ENCODE measurements at places on chromosomes 1 and 21. TPM values are rescaled to one million over a fixed set of nuclear protein-coding genes. Genes with fewer than 3 reads are reported as not detected.

DNA sequence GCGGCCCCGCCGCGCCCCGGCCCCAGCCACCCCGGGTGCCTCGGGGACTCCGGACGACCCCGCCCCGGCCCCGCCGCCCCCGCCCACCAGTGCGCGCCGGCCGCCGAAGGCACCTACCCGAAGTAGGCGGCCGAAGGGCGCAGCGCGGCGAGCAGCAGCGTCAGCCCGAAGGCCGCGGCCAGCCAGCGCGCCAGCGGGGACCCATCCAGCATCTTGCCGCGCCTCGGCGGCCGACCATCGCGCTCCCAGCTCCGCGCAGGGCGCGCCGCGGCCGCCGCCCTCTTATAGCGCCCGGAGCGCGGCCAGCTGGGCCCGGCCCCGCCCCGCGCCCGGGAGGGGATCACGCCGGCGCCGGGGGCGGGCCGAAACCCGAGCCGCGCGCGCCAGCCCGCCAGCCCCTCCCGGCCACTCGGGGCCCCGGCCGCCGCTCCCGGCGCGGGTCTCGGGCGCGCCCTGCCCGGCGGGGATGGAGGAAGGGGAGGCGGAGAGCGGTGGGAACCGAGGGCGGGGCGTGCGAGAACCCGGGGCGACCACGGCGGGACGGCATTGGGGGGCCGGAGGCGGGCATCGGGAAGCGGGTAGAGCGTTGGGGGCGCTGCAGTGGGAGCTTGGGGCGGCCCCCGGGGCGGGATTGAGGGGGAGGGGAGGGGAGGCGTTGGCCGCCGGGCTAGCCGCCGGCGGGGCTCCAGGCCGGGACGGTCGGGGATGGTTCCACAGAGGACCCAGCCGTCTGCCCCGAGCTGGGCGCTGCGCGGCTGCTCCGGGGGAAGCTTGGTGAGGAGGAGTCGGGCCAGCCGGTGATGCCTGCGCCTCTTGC, at the start of gene WNT9A:
WNT9A (minus strand) TSS at position 257 of the 817 bp plus-strand sequence; CDS start at position 212, 45 bp downstream.
- DNase-seq, result no peak

GRCh38 chr1:37083603-37084002, 49.3 kb upstream of the GRIK3 start:
- DNase-seq, result no peak

WNT4 gene
- total RNA-seq, result 3.1 TPM

- DNase-seq, result no peak
Measured at GRCh38 chr21:35624901-35625300, 435.4 kb downstream of the SETD4 start.

DNA sequence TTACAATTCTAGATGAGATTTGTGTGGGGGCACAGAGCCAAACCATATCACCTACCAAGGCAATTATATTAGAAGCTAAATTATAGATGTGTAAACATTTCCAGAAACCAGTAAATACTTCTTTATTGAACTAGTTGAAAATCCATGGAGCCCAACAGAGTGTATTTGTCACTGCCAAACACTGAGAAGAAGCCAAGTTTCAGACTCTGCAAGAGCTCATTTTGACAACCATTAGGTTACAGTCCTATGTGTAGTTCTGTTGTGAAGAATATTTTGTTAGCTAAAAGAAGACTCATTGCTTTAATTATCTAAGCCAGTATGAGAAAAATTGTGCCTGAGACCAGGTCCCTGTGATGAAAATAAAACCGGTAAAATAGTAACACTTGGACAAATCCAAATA, 358.9 kb upstream of the SGIP1 start:
- no peak for DNase-seq

GRCh38 chr1:33715195-33715811, 148.6 kb upstream of the HMGB4 start:
- no peak for DNase-seq

- no peak for DNase-seq
Measured at GRCh38 chr1:198741744-198742143, 102.9 kb downstream of the PTPRC start.

RNU1-2 gene
- total RNA-seq, result 3,977 TPM

DNA sequence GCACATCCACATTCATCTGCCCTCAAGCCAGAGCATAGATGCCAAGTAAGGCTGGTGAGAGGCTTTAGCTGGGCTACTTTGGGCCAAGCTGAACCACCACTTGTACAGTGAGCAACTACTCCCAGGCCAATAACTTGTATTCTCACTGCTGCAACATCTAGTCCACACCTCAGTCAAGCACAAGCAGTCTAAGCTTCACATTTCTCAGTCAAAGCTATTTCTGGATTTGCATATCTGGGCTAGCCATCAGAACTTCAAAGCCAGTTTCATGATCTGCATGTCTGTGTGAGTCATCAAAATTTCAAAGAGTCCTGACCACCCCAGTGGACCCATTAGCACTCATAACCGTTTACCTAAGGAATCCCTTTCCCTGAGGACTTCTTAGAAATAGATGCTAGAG, 77.7 kb upstream of the DIRAS3 start:
- DNase-seq, result no peak

- DNase-seq, result no peak
Measured at GRCh38 chr1:211896958-211897357, 66.4 kb upstream of the LPGAT1 start.

- DNase-seq, result no peak
Measured at GRCh38 chr1:245179706-245180105, 24.9 kb downstream of the KIF26B start.

PCP4L1 gene
- total RNA-seq, result 2.6 TPM

FAAP20 gene
- total RNA-seq, result 32.6 TPM

AZIN2 gene
- total RNA-seq, result 22.7 TPM

DNA sequence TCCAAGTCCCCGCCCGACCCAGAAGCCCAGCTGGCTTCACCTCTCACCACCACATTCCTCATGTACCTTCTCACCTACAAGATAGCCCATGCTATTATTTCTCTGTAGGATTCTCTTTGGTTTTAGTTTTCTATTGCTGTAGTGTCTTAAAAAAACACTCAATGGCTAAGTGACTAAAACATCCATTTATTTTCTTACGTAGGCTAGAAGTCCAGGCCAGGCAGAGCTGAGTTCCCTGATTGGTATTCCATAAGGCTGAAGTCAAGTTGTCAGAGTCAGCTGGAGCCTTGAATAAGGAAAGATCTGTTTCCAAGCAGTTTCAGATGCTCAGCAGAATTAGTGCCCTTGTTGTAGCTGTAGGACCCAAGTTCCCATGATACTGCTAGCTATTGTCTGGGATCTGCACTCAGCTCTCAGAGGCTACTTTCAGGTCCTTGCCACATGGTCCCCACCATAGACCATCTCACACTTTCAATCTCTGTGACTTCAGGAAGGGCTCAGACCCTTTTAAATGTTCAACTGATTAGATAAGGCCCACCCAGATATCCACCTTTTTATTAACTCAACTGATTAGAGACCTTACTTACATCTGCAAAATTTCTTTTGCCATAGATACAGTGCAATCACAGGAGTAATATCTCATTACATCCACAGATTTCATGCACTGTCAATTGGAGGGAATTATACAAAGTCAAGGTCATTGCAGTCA, 371.0 kb downstream of the TGFB2 start:
- DNase-seq, result no peak

DNA sequence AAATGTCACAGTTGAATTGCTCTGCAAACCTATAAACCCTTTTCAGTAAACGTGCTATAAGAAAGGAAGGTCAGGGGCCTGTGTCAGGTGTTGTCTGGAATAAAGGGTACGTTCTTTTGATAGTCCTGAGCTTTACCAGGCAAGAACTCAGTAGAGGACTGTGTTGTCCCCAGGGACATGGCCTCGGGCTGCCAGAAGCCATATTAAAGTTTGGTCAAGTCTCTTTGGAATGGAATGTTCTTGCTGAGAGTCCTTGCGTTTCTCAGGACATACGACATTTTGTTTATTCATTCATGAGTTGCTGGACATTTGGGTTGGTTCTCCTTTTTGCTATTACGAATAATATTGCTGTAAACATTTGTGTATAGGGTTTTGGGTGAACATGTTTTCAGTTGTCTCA, 16.8 kb downstream of the VPS13D start:
- DNase-seq, result no peak

- peak; percentile 29 for DNase-seq
Measured at GRCh38 chr1:205774198-205775014, 876 bp downstream of the RAB29 start.

GRCh38 chr1:117579221-117579906, 26.5 kb upstream of the TENT5C start:
- DNase-seq, result peak; percentile 8

NBPF20 gene
- 2.1 TPM for total RNA-seq

LCE1D gene
- total RNA-seq, result not detected

DNA sequence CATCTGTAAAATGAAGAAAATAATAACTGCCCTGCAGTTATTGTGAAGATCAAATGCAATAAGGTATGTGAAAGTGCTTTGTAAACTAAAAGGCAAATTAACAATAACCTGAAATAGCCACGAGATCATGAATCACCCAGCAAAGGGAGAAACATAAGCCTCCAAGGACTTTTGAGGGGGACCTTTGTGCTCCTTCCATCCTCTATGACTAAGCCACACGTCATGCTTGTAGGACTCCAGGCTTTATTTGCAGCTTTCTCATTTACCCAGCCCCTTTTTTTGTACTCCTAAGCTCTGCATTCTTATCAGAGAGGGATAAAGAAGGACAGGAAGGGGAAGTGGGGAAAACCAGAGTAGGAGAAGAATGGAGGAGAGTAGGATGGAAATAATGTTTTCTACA, 115.1 kb downstream of the PROX1 start:
- DNase-seq, result no peak

GRCh38 chr1:157595356-157595755, 2.5 kb downstream of the FCRL4 start:
- no peak for DNase-seq

SMIM12 gene
- 59.4 TPM for total RNA-seq

- DNase-seq, result no peak
Measured at GRCh38 chr1:183968386-183968785, 69.1 kb downstream of the COLGALT2 start.

GRCh38 chr1:55073187-55073916, 34.0 kb downstream of the PCSK9 start:
- no peak for DNase-seq

- DNase-seq, result peak; percentile 47
Measured at GRCh38 chr1:181149326-181150125, 61.0 kb downstream of the IER5 start.

- DNase-seq, result peak; percentile 82
Measured at GRCh38 chr1:211925016-211925415, 94.5 kb upstream of the LPGAT1 start.

DNA sequence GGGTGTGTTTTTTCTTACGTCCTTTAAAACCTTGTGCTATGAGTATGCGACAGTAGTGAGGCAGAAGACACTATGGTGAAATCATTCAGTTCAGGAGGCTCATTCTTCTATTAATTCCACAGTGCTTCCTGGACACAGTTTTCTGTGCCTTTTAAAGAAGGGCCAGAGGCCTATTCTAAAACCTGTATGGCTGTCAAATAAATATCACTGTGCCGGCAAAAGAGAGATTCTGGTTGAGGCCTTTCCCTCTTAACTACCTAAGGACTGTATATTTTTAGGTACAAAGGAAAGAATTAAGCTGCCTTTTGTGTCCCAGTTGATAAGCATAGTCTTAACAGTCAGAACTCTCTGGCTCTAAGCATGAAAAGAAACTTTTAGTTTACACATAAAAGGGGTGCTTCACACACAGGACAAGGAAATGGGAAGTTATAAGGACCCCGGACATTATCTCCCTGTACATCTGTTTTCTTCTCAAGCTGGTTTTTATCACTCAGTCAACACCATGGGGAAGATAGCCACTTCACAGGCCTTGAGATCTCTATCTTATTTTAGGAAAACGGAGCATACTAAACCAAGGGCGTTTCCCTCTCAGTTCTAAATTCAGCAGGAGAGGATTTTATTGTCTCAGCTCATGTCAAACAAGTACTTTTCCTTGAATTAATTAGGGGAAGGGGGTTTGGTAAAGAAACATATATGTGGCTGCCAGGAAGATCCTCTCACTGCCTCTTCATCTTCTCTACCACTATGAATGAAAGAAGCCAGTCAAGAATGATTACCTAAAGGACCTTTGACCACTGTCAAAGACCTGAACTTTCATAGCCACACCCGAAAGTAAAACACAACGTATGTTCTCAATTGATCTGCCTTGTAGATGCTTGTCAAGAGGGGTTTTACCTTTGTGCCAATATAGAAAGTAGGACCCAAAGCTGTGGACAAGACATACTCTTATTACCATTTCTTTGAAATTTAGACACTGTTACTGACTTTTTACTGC, 71.4 kb upstream of the HSPA13 start:
- DNase-seq, result no peak

DNA sequence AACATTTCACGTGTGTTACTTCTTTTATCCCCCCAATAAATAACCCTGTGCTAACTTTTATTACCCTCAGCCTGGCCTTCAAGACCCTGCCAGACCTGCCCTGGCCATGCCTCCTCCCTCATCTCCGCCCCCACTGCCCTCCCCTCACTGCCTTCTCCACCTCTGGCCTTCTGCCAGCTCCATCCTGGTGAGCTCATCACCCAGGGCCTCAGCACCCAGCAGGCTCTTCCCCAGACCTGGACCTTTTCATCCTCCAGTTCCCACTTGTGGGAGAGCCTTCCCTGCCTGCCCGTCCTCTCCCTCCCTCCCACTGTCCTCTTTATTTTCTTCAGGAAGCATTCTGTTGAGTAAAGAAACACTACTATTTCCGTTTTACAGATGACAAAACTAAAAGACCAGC, 72.0 kb downstream of the SLC66A1 start:
- DNase-seq, result peak; percentile 63

DNA sequence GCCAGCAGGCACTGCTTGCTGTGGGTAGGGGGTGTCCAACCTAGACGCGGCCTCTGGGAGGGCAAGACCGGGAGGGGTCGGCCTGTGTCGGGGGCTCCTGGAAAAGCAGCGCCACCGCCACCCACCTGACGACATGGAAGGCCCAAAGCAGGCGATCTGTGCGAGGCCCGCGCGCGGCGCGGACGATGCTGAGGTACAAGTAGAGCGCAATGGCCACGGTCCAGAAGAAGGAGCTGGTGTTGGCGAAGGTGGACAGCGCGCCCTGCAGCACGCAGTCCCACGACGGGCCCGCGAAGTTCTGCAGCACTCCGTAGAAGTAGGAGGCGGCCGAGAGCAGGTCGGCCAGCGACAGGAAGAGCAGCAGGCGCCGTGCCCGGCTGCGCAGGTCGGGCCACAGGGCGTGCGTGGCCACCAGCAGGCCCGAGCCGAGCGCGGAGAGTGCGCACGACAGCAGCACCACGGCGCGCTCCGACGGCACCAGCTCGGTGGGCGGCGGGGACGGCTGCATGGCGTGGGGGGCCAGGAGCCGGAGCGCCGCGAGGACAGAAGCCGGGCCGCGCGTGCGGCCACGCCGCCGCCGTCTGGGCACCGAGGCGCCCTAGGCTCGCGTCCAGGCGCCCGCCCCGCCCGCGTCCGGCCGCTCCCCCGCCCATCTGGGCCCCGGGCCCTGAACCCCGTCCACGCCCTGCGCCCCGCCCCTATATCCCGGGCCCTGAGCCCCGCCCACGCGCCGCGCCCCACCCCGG, at the start of gene GPR157:
GPR157 (minus strand) TSS at position 583 of the 746 bp plus-strand sequence; CDS start at position 508, 75 bp downstream.
- peak; percentile 89 for DNase-seq

RHEX gene
- total RNA-seq, result 1.6 TPM

DNA sequence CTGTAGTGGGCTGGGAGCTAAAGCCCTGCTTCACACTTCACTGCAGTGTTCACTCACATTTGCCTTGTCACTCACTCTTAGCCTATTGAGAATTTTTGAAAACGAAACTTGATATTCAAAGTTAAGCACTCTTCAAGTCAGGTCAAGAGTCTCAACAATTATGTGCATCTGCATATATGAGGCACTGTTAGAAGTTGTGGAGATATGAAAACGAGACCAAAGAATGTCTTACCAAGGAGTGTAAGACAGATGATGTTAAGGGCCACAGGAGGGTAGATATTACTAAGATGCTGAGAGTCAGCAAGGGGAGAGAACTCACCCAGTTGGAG, 64.7 kb upstream of the GJA8 start:
- no peak for DNase-seq

BRDT gene
- not detected for total RNA-seq

Measured in left colon (tissue), 2 donors.